ENCODE measurements at places on chromosomes 3 and 15. TPM values are rescaled to one million over a fixed set of nuclear protein-coding genes. Genes with fewer than 3 reads are reported as not detected.
A peak's percentile ranks its signal among the peaks of the same experiment; 100 is the strongest.

Gene SELENOK
- 46.0 TPM for total RNA-seq

Gene VWA5B2
- total RNA-seq: 2.3 TPM

Gene ADIPOQ
- 0.58 TPM for total RNA-seq

Gene ITIH1
- 0.91 TPM for total RNA-seq

DNA sequence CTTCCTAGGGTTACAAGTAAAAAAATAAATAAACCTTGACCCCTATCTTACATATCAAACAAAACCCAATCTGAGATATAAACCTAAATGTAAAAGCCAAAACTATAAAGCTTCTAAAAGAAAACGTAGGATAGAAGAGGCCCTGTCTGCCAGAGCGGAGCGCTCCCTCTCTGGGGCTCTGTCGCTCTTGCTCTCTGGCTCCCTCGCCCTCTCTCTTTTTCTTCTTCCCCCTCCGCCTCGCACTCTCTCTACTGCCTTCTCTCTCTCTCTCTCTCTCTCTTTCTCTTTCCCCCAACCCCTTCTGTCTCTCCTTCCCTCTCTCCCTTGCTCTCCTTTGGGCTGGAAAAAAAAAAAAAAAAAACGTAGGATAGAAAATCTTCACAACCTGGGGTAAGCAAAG is 21.6 kb downstream of the RYK start:
- H3K4me3 ChIP-seq: no peak overlapping the region
- H3K27ac ChIP-seq: no peak overlapping the region
- no peak for DNase-seq
- H3K4me1 ChIP-seq: no peaks in the 10 kb centered on the region

GRCh38 chr15:69305204-69305931 is 6.7 kb downstream of the PAQR5 start:
- peak; percentile 67 for DNase-seq
- no peaks in the 10 kb centered on the region for H3K27me3 ChIP-seq
- H3K36me3 ChIP-seq: no peaks in the 10 kb centered on the region
- no peaks in the 10 kb centered on the region for H3K4me1 ChIP-seq
- H3K4me3 ChIP-seq: no peak overlapping the region

DNA sequence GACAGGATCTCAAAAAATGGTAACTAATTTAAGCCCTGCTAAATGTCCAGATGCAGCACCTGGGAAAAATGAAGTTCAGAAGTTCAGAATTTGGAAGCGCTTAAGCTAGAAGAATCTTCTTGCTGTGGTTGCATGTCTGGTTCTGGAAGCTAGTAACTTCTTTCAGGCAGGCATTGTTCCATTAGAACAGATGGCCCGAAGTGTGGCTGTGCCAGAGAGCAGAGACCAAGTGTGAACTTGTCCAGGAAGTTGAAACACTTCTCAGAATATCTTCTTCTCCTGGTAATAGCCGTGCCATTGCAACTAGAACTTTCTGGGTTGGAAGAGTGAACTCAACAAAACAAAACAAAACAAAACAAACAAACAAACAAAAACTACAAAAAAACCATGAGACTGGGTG is 80.0 kb downstream of the MITF start:
- no peaks in the 10 kb centered on the region for H3K36me3 ChIP-seq
- no peaks in the 10 kb centered on the region for H3K27me3 ChIP-seq
- no peak overlapping the region for H3K27ac ChIP-seq
- DNase-seq: no peak

DNA sequence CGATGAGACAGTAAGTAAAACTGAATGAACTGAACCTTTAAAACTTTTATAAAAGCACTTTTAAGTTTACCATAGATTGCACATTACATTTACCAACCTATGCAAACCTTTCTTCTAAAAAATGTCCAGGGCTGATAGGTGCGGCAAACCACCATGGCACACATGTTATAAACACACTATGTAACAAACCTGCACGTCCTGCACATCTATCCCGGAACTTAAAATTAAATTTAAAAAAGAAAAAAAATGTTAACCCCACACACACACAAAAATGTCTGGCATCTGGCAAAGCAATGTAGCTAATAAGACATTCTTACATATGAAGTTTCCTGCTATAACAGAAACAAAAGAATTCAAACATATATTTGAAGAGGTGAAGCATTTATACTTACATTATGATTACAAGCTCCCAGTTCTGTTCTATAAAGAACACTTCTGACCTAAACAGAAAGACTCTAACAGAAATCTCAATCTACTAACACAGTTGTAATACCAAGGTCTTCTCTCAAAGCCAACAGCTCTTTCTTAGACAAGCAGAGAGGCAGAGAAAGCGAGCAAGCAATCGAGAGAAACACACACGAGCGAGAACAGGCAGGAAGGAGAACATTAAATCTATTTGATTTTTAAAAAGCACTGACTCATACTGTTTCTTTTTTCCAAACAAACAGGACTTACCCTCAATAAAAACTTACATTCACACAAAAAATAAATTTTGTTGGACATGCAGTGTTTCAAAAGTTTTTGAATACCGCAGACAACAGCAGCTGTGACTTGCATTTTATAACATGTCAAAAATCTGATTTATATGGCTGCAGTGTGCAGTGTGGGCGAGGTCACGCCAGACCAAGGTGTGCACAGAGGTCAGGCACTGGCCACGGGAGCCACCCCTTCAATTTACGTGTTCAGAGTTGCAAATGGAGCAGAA is at the start of gene NRG4:
Gene NRG4, minus strand, starts transcription at position 798 of the 925 bp plus-strand sequence. CDS start 1,194 bp downstream, outside the sequence.
- H3K36me3 ChIP-seq: no peaks in the 10 kb centered on the region
- H3K27me3 ChIP-seq: no peaks in the 10 kb centered on the region
- H3K4me3 ChIP-seq: peak within 1 kb of the TSS; percentile 18
- H3K4me1 ChIP-seq: no peaks in the 10 kb centered on the region
- DNase-seq: peak; percentile 25

- no peak for DNase-seq
- no peak overlapping the region for H3K4me3 ChIP-seq
- no peaks in the 10 kb centered on the region for H3K36me3 ChIP-seq
- H3K4me1 ChIP-seq: no peaks in the 10 kb centered on the region
- no peaks in the 10 kb centered on the region for H3K27me3 ChIP-seq
- H3K27ac ChIP-seq: no peak overlapping the region
These were observed 112.5 kb upstream of the MLF1 start for GRCh38 chr3:158458464-158458863.

- no peak overlapping the region for H3K27ac ChIP-seq
- no peak overlapping the region for H3K4me3 ChIP-seq
- peak; percentile 73 for DNase-seq
- H3K27me3 ChIP-seq: no peaks in the 10 kb centered on the region
- no peaks in the 10 kb centered on the region for H3K4me1 ChIP-seq
- no peaks in the 10 kb centered on the region for H3K36me3 ChIP-seq
These were observed 41.1 kb upstream of the MYZAP start for GRCh38 chr15:57550640-57551039.

GRCh38 chr3:187183210-187183862 is 13.9 kb upstream of the RTP1 start:
- H3K27me3 ChIP-seq: no peaks in the 10 kb centered on the region
- DNase-seq: no peak
- no peaks in the 10 kb centered on the region for H3K4me1 ChIP-seq
- no peak overlapping the region for H3K27ac ChIP-seq
- no peaks in the 10 kb centered on the region for H3K36me3 ChIP-seq
- H3K4me3 ChIP-seq: no peak overlapping the region

DNA sequence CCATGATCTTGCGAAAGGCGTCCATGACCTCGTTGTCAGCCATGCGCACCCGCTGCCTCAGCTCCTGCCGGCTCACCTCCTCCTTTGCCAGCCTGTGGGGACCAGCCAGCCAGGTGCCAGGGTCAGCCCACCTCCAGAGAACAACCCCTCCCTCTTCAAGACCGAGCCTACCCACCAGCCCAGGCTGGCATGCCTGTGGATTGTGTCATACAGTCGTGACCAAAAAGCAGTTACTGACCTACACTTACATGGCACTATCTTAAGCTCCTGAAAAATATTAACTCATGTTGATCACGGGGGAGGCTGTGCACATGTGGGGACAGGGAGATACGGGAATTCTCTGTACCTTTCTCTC is 10.7 kb upstream of the CAMK1 start:
- H3K4me3 ChIP-seq: no peak overlapping the region
- H3K27me3 ChIP-seq: no peaks in the 10 kb centered on the region
- H3K4me1 ChIP-seq: no peaks in the 10 kb centered on the region
- no peaks in the 10 kb centered on the region for H3K36me3 ChIP-seq

GRCh38 chr3:179608931-179609720 is 4.5 kb downstream of the NDUFB5 start:
- H3K4me1 ChIP-seq: no peaks in the 10 kb centered on the region
- H3K36me3 ChIP-seq: no peaks in the 10 kb centered on the region
- H3K27ac ChIP-seq: no peak overlapping the region
- H3K4me3 ChIP-seq: no peak overlapping the region

DNA sequence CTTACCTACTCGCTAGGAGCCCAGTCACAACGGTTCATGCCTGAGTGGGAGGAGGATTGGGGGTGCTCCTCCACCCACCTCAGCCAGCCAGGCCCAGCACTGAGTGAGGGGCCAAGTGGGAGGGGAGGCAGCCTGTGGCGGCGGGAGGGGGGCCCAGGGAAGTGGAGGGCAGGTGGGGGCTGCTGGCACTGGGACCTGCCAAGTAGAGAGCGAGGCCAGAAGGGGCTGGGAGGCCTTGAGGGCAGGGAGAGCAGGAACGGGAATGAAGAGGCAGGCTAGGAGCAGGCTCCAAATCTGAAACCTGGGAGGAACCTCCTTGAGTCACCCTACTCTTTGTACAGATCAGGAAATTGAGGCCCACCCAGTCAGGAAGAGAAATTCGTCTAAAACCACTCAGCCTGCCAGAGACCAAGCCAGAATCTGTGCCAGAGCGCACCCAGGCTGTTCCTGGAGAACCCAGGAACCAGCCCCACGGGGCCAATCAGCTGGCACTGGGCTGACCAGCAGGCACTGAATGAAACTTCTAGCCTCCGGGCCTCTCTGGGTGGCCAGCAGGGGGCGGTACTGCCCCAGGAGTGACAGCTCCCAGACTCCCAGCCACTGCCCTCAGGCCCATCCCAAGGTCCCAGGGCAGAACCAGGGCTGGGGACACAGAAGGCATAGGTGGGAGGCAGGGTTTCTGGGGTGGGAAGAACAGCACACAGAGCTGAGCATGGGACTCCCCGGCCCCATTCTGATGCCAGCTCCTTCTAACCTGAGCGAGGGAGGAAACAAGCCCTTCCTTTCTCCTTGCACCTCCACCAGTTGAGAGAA is 14.8 kb upstream of the CYP11A1 start:
- H3K4me1 ChIP-seq: no peaks in the 10 kb centered on the region
- no peaks in the 10 kb centered on the region for H3K27me3 ChIP-seq
- H3K4me3 ChIP-seq: no peak overlapping the region
- DNase-seq: peak; percentile 86

- H3K4me1 ChIP-seq: no peaks in the 10 kb centered on the region
- no peaks in the 10 kb centered on the region for H3K36me3 ChIP-seq
- H3K4me3 ChIP-seq: no peak overlapping the region
- H3K27ac ChIP-seq: no peak overlapping the region
- no peaks in the 10 kb centered on the region for H3K27me3 ChIP-seq
- no peak for DNase-seq
These were observed 77.5 kb upstream of the PIAS1 start for GRCh38 chr15:67976506-67977073.

All from colonic mucosa (tissue), 4 donors.